ENCODE measurements at places on chromosomes 7 and 10.

GRCh38 chr7:113606325-113606724 is 312.5 kb downstream of the PPP1R3A start:
- DNase-seq = no peak

GRCh38 chr10:71367271-71367670 is 29.4 kb upstream of the CDH23 start:
- DNase-seq = no peak

DNA sequence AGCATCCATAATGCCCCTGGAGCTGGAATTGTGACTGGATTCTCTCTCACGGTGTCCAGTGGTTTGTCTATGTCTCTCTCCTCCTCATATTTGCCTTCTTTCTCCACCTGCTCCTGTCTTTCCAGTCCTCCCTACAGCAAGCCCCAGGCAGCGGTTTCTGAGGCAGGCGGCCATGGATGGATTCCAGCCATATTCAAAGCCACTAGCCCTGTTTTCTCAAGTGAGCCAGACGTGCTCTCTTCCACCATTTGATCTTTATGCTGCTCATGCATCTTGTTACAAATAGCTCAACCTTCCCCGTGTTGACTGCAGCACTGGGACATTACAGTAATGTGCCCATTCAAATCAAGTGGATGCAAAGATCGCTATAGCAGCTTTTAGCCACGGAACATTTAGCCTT is 387.2 kb upstream of the PODXL start:
- DNase-seq = no peak

DNA sequence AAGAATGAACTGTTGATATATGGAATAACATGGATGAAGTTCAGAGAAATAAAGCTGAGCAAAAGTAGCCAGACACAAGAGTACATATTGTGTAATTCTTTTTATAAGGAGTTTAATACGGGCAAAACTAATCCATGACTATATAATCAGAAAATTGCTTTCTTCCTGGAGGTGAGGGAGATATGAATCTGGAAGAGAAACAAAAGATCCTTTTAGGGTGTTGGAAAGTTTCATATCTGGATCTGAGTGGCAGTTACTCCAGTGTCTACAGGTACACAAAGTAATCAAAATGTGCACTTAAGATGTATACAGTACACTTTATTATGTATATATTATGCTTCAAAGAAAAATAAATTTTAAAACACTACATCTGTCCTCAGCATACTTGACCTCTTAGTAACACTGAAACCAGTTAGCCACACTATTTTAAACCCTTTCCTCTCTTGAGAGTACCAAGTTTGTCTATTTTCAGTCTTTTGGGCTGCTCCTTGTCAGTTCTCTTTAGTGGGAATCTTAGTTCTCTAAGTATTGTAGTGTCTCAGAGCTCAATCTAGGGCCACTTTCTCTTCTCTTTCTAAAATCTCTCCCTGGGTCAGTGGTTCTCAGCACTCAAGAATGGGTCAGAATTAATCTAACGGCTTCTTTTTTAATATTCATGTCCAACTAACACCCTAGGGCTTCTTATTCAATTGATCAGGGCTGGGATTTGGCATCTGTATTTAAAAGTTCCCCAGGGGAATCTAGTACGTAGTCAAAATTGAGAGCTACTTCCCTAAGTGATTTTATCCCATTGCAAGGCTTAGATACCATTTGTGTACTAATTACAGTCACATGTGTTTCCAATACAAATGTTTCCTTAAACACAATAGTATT is 4.3 kb upstream of the LIPF start:
- no peak for DNase-seq

DNA sequence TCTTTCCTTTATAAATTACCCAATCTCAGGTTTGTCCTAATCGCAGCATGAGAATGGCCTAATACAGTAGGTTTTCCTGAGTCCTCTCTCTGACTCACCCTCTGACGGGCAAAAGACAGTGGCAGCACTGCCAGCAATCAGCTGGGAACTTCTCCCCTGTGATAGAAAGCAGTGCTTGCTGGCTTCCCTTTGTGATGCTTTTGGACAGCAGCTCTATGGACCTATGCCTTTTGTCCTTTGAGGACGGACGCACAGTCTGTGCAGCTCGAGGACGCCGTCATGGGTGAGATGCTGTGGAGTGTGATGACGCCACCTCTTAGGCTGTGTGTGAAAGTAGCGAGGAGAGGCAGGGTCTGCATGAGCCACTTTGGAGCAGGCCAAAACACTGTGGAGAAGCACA is 68.8 kb downstream of the KIAA1217 start:
- no peak for DNase-seq

GRCh38 chr7:14092331-14092730 is 102.9 kb upstream of the ETV1 start:
- DNase-seq = no peak

GRCh38 chr10:49556723-49557122 is 17.8 kb upstream of the ERCC6 start:
- DNase-seq = no peak

DNA sequence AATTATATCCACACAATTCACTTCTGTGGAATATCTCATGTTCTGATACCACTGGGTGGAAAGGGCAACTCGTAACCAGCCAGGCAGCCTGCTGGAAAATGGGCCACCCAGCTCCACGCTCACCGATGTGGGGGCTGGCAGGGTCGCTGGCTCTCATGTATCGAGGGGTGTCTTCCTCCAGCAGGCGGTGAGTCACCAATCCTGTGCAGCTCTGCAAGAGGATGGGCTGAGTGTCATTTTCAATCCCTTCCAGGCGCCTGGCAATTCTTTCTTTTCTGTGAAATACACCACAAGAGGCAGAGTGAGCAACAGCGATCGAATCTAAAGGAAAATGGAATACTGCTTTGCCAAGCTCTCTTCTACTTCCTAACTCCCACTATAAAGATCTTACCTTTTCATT is 80.1 kb downstream of the SVIL start:
- no peak for DNase-seq

GRCh38 chr7:16881844-16882243 is at the start of gene AGR3:
TSS of gene AGR3 (minus strand) at chr7:16881983. CDS start at chr7:16878618, 3,365 bp downstream.
- peak; percentile 89 for DNase-seq

- DNase-seq = no peak
These were observed 11.5 kb downstream of the COX15 start for GRCh38 chr10:99720387-99720786.

DNA sequence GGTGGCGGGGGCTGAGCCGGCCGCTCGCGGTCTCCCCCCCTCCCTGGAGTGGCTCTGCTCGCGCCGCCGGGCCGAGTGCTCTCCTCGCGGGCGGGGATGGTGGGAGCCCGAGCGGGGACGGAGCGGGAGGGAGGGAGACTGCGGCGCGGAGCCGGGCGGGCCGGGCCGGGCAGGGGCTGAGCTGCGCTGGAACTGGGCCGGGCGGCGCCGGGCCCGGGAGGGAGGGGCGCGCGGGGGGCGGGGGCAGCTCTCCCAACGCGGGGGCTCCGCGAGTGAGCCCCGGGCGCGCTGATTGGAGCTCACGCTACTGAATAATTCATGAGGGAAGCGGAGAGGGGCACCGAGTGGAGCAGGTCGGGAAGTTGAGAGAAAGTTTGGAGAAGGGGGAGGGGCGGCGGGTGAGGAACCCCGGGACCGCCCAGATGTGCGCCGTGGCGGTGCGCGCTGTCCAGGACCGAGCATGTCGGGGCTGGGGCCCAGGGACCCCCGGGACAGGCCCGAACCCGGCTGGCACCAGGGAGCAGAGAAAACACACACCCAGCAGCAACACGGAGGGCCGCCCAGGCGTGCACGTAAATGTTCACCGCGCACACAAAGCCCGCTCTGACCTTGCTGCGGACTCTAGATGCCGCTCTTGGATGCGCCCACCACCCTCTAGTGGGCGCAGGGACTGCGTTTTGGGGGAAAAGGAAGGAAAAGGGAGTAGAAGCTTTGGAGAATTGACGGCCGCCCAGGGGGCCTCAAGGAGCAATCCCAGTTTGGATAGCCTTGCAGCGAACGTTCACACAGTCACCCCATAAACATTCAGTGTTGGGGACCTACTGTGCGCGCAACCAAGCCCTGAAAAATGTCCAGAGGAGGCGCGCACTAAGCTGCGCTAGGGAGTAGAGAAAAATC is at the start of gene EPHB4:
TSS of gene EPHB4 (minus strand) at position 194 of the 897 bp plus-strand sequence. CDS start 493 bp downstream, outside the sequence.
- DNase-seq = no peak

- DNase-seq = no peak
These were observed 54.0 kb downstream of the PAPSS2 start for GRCh38 chr10:87713707-87714106.

DNA sequence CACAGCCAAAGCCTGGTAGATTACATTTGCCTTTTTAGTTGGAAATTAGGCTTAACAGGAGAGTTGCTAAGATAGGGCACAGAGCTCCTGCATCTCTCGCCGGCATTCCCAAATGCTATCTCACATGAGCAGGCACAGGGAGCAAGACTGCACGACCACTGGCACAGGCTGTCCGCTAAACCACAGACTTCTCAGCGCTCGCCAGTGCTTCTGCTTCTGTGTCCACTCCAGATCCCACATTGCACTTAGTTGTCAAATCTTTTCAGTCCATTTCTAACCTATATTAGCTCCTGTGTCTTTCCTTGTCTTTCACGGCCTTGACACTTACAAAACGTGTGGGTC is 138.9 kb downstream of the EGFR start:
- DNase-seq = no peak

GRCh38 chr7:104294291-104294690 is 34.1 kb upstream of the LHFPL3 start:
- no peak for DNase-seq

DNA sequence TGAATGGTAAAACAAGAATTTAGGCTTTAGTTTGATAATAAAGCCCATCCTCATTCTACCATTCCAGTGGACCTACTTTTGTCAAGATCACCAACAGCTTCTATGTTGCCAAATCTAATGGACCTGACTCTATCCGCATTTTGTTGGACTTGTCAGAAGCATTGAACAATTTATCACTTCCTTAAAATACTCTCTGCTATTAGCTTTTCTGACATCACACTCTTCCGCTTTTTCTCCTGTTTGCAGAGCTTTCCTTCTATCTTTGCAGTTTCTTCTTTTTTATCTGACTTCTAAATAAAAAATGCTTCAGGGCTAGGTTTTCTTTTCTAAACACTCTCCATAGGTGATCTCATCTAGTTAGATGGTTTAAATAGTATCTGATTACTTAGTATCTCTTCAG is 42.7 kb upstream of the SMIM30 start:
- no peak for DNase-seq

DNA sequence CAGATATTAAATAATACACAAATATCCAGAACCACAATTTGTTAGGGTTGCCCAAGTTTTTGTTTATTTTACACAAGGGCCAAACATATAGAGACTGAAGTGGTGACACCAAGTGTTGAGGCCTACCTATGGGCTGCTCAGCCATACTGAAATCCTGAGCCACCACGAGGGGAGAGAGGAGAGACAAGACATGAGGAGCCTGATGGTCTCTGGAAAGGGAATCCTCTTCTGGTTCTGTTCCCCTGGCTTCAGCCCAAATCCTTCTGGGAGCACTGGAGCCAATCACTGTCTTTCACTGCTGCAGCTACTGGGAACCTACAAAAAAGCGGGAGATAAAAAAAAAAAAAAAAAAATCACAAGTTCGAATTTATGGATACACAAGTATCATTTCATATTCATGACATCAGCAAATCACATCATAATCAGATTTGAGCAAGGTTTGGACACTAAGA is 1.9 kb downstream of the SKIDA1 start:
- no peak for DNase-seq

DNA sequence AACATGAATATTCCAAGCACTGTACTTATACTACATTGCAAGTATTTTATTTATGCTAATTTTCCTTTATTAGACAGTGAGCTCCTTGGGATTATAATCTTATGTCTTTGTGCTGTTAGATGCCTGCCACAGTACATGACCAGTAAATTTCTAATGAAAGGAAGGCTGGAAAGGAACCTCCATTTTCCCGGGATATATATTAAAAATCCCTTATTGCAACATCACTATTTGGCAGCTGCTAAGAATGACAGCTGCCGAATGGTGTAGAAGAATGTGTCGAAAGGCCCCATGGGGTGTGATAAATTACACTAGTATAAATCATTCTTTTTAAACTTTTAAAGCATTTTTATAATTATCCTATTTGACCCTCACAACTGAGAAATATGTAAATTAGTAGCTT is 59.1 kb downstream of the TFAM start:
- no peak for DNase-seq

DNA sequence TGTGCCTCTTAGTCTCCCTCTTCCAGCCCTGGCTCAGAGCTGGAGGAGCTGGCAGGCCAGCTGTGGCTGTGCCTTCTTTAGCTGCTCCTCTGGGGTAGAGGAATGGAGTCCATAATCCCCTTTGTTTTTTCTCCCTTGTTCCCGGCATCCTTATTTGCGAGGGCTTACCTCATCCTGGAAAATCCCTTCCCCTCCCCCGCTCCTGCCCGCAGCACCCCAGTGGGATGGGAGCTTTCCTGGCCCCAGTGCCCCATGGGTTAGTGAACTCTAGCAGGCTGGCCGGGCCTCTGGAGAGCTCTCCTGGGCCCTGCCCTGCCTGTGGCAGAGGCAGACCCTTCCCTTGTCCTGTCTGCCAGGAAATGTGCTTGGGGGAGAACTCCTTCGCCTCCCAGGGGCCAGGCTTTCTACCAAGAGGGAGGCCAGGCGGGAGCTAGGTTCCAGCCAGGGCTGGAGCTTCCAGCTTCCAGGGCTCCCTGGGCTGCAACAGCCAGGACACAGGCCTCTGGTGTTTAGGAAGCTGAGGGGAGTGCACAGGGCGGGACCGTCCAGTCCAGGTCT is 16.5 kb upstream of the TRIM8 start:
- DNase-seq = no peak

GRCh38 chr10:82266438-82266837 is 391.4 kb downstream of the NRG3 start:
- DNase-seq = no peak

DNA sequence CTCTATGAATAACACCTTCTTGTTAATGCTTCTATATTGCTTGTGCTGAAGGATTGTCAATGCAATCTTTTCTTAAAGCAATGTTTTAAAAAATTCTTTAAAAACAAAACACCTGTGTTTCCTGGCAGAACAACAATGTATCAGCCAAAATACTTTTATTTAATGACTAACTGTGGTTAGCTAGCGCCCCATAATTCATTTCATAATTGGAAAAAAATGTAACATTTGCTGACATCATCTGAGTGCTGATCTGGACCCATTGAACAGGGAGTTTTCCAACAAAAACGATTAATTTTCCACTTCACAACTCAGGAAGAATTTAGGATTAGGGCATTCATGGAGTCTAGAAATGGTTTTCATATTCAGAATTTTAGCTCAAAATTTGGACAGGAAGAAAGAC is 137.6 kb upstream of the CDK6 start:
- no peak for DNase-seq

GRCh38 chr10:5665373-5666007 is 905 bp downstream of the ASB13 start:
- DNase-seq = no peak

DNA sequence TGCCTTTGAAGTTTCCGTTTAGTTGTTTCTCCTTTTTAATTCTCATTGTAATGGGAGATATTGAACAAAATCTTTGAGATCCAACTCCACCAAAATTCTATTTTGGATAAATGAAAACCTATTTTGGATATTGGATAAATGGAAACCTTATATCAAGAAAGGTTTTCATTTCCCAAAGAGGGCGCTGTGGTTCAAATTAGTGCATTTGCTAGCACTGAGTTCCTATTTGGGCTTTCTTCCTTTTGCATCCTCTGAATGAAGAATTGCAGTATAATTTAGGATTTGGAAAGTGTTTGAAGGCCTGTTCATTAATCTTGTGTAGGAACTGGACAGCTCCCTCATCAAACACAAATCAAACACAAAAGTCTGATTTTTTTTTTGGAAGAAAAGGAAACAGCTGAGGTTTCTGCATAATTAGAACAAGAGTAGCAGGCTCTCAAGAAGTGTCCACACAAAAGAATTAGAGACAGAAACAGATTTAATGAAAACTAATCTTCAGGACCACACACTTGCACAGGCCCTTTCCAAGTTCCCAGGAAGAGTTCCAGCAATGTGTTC is 80.8 kb upstream of the KLF14 start:
- DNase-seq = no peak
